Central memory CD8-positive, alpha-beta T cell (primary cell): ENCODE measurements at places on chromosomes 7 and 10.
A peak's percentile ranks its signal among the peaks of the same experiment; 100 is the strongest.

DNA sequence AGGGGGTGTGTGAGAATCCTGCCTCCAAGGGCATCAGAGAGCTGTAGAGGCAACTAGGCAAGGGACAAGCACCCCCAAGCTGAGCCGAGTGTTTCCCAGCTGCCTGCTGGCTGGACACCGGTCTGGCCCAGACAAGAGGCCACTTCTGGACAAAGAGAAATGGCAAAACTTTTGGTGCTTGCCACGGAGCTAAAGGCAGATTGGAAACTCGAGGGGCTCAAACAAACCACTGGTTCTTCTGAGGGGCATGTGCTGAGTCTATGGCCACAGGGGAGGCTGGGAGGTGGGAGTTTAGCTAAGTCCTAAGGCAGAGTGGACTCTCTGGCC is 66.5 kb upstream of the INPP5A start:
- no peak overlapping the region for H3K27ac ChIP-seq
- H3K36me3 ChIP-seq = no peaks in the 10 kb centered on the region
- DNase-seq = no peak
- peaks cover 38% of the 10 kb centered on the region for H3K27me3 ChIP-seq

DNA sequence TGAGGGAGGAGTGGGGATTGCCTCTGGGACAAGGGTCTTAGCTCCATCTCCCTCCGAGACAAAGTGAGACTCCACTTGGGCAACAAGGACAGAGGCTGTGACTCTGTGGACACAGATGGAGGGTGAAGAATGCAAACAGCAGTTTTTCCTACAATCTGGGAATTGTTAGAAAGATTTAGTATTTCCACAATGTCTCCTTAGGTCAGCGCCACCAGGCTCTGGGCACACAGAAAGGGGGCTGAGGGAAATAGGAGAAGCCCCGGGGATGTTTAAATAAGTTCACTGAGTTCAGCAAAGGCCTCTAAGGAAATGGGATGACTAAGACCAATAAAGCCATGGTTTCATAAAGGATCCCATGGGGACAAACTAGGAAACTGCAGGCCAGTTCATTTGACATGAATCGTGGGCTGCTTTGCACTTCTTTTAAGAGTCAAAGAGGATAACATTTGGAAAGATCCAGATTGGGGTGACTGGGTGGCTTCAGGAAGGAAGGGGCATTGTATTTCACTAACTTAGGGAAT is 219.8 kb upstream of the GLI3 start:
- H3K27me3 ChIP-seq = no peaks in the 10 kb centered on the region
- no peak for DNase-seq
- no peaks in the 10 kb centered on the region for H3K36me3 ChIP-seq
- no peak overlapping the region for H3K27ac ChIP-seq
- no peak overlapping the region for H3K4me3 ChIP-seq

DNA sequence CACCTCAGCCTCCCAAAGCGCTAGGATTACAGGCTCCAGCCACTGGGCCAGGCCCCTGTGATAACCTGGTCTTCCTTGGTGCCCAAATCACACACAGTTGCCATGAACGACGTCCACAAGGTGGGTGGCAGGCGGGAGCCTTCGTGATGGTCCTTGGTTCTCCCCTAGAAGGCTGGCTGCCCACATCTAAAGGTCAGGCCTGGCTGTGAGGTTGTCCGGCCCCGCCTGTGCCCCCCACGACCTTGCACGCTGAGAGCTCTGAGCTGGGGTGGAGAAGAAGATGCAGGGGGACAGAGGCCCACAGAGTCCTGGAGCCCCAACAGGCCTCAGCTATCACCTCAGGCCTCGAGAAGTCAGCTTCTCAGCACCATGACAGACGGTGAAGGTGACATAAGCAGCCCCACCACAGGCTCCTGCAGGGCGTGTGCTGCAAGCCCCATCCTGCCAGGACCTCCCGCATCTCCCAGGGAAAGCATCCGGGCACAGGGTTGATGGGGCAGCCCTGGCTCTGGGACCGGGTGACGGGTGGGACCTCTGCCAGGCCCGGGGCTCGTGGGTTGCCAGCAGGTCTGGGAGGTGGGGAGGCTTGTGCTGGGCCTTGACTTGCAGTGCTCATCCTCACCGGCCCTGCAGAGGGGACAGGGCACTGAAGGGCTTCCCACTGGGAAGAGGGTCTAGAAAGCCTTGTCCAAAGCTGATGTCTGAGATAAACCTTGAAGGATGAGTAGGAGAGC is 217.4 kb downstream of the WDR37 start:
- H3K4me1 ChIP-seq = no peaks in the 10 kb centered on the region
- H3K27me3 ChIP-seq = no peaks in the 10 kb centered on the region
- no peak overlapping the region for H3K4me3 ChIP-seq
- no peak overlapping the region for H3K27ac ChIP-seq
- no peak for DNase-seq

- H3K27ac ChIP-seq = no peak overlapping the region
- peaks cover 85% of the 10 kb centered on the region for H3K27me3 ChIP-seq
- peak overlapping the region; percentile 67 for H3K4me3 ChIP-seq
- H3K4me1 ChIP-seq = peaks cover 27% of the 10 kb centered on the region
These were observed 770 bp downstream of the PLXNA4 start for GRCh38 chr7:132575419-132575981.

- peaks cover 12% of the 10 kb centered on the region for H3K4me1 ChIP-seq
- no peak for DNase-seq
- H3K27ac ChIP-seq = no peak overlapping the region
- no peaks in the 10 kb centered on the region for H3K36me3 ChIP-seq
- H3K4me3 ChIP-seq = no peak overlapping the region
These were observed 54.0 kb downstream of the NEURL1 start for GRCh38 chr10:103547391-103547946.

DNA sequence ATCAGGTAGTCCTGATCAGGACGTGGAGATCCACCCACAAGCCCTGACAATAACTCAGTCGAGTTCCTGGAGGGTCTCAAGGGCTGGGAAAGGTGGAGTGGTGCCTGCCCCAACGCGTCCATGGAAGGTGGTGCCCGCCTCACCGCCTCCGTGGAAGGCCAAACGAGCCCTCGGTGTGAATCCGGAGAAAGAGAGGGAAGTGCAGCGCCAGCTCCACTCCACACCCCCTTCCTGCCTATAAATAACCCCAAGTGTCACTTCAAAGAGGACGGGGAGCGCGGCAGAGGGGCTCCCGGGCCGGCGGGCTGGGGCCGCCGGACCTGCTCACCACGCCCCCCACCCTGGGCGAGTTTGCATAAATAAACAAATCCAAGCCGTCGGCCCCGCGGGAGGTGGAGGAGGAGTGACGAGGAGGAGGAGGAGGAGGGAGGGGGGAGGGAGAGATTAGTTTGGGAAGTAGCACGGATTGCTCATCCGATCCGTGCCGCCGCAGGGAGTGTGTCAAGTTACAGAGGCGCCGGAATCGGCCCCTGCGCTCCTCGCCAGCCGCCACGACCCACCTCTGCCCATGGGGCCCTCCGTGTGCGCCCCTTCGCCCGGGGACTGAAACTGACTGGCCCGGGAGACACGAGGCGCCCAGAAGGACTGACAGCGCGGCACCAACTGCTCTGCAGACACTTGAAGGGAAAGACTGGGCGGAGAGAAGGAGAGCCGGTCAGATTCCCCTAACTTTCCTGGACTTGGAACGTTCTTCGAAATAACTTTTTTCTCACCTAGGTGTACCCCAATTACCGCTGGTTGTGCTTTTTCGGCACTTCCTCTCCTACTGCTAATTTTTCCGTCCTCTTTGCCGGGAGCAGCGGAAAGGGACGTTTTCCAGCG is at the start of gene COL13A1:
Gene COL13A1 (plus strand): TSS at position 473 of the 882 bp plus-strand sequence. CDS start 518 bp downstream, outside the sequence.
- no peaks in the 10 kb centered on the region for H3K36me3 ChIP-seq
- no peak within 1 kb of the TSS for H3K27ac ChIP-seq
- H3K4me1 ChIP-seq = peaks cover 10% of the 10 kb centered on the region

- no peak overlapping the region for H3K27ac ChIP-seq
- H3K27me3 ChIP-seq = no peaks in the 10 kb centered on the region
- H3K4me3 ChIP-seq = no peak overlapping the region
- H3K4me1 ChIP-seq = peaks cover 13% of the 10 kb centered on the region
- no peak for DNase-seq
These were observed 4.1 kb downstream of the PRSS2 start for GRCh38 chr7:142774826-142775225.

- H3K36me3 ChIP-seq = no peaks in the 10 kb centered on the region
- no peak for DNase-seq
- H3K4me1 ChIP-seq = no peaks in the 10 kb centered on the region
- H3K27ac ChIP-seq = no peak overlapping the region
- no peak overlapping the region for H3K4me3 ChIP-seq
These were observed 71.3 kb downstream of the NRCAM start for GRCh38 chr7:108384716-108385483.

DNA sequence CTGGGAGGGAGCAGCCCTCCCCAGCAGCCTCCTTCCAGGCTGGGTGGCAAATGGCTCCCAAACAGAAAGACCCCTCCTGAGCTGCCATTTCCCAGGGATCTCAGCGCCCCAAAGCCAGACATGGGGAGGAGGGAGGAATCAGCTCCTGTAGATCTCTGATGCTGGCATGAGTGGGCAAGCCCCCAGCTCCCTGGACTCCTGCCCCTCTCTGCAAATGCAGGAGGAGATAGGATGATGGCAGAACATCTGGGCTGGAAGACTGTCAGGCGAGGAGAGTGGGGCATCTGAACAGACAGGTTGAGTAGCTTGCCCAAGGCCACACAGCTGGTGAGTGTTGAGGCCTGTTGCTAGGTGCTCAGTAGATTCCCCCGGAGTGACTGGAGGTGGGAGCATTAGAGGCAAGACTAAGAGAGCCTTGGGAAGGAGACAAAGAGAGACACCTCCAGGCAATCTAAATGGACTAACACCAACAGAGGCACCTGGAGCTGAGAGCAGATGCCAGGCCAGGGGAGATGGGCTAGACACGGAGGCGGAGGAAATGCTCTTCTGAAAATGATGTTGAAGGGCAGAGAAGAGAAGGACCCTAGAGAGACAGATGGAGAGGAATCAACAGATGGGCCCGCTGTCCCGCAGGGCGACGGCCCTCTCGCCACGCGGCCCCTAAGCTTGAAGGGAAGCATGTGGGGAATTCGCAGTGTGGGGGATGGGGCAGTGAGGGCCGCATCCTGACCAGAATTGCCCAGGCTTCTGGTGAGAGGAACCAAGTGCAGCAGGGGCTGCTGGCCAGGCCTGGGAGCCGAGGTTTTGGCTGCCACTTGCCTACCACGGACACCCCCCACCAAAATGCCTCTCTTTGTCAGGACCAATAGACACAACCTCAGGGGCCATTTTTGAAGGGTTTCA is 84.8 kb upstream of the LRRC4 start:
- DNase-seq = no peak
- H3K4me1 ChIP-seq = peaks cover 20% of the 10 kb centered on the region
- H3K4me3 ChIP-seq = no peak overlapping the region

DNA sequence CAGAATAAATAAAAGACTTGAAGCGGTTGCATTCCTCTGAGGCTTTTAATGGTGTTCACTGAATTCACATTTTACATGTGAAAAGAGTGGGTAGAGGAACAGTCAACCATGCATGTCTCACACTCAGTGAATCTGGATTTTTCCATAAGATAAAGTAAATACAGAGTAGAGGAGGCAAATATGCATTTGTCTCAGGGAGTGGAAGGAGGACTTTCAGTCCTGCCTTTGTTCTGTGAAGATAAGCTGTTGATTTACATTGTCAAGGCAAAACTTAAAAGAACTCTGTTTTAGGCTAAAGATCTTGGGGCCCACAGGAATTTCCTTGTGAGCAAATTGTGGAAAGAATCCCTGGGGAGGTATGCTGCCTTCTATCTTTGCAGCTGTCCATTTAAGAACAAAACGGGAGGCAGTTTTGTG is 825.3 kb upstream of the MBL2 start:
- H3K4me1 ChIP-seq = no peaks in the 10 kb centered on the region
- H3K27me3 ChIP-seq = no peaks in the 10 kb centered on the region
- H3K4me3 ChIP-seq = no peak overlapping the region
- no peak for DNase-seq

DNA sequence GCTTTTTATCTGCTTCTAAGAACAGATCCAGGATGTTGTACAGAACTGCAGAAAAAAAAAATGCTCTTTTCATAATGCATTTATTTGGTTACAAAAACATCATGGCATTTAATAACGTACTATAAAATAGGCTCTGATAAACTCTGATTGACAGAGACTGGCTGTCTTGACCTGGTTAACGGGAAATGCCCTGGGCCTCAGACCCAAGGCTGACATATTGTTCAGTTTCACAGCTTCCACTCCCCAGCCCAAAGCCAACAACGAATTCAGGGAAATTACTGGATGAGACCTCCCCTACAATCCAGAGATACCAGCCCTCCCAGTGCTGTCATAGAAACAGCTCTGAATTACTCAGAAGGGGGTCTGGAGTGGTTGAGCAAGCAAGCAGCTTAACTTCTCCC is 260.1 kb downstream of the CREB5 start:
- no peaks in the 10 kb centered on the region for H3K36me3 ChIP-seq
- H3K27ac ChIP-seq = no peak overlapping the region
- H3K4me1 ChIP-seq = no peaks in the 10 kb centered on the region

- no peak overlapping the region for H3K4me3 ChIP-seq
- H3K27me3 ChIP-seq = no peaks in the 10 kb centered on the region
- H3K27ac ChIP-seq = no peak overlapping the region
These were observed 15.0 kb upstream of the GFRA1 start for GRCh38 chr10:116287906-116288501.

DNA sequence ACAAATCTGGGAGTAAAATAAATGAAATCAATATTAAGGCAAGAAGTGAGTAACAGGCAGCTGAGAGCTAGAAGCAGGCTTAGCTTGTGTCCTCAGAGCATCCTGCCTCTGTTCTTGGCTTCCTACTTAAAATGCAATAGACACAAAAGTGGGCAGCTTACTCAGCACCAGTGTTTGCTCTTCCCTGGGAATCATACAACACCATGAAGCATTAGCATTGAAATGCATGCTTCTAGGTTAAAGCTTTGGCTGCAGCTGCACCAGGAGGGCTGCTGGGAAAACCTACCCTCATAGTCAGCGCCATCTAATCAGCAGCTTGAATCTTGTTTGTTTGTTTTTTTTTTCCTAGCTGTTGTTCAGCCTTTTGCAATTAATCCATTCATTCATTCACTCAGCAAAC is 104.2 kb upstream of the VWC2 start:
- H3K27ac ChIP-seq = no peak overlapping the region
- DNase-seq = no peak
- H3K36me3 ChIP-seq = no peaks in the 10 kb centered on the region

DNA sequence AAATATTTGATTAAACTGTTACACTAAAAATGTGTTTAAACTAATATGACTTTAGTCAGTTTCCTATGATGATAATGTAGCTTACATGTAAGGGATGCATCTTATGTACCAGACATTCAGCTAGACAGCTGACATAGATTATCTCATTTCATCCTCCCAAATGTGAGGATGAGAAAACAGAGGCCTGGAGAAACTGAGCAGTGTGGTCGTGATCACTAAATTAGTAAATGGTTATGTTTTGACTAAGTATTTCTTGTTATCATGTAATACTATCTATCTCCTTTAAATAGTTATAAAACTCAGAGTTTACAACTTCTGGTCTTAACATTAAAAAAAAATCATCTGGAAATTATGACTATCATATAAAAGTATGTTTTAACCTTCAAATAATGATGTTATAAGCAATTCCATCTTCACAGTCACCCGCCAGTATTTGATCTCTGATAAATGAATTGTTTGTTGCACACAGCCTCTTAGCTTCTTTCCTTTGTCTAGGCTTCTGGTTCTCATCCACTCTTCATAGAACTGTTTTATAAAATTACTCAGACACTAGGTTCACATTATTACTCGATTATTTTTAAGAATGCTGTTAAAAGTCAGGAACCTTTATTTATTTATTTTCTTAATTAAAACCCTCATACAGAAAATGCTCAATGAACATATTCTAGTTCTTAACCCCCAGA is 33.6 kb upstream of the HDAC9 start:
- no peak overlapping the region for H3K4me3 ChIP-seq
- H3K27ac ChIP-seq = no peak overlapping the region
- no peaks in the 10 kb centered on the region for H3K36me3 ChIP-seq
- DNase-seq = no peak

GRCh38 chr7:7352845-7353244 is 170.5 kb downstream of the C1GALT1 start:
- no peaks in the 10 kb centered on the region for H3K4me1 ChIP-seq
- H3K27ac ChIP-seq = no peak overlapping the region
- peaks cover 1% of the 10 kb centered on the region for H3K36me3 ChIP-seq
- DNase-seq = no peak
- H3K27me3 ChIP-seq = peaks cover 68% of the 10 kb centered on the region
